ENCODE measurements at places on chromosomes 7 and 10.
A peak's percentile ranks its signal among the peaks of the same experiment; 100 is the strongest.

DNA sequence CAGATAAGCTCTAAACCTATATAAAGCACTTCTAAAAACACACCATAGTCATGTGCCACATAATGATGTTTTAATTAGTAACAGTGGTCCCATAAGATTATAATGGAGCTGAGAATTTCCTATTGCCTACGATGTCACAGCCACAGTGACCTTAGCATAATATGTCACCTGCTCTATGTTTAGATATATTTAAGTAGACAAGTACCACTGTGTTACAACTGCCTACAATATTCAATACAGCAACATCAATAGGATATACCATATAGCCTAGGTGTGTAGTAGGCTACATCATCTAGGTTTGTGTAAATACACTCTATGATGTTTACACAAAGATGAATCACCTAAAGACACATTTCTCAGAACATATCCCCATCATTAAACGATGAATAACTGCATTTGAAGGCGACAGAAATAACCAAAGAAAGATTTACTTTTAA is 24.5 kb downstream of the GPR22 start:
- DNase-seq: no peak

DNA sequence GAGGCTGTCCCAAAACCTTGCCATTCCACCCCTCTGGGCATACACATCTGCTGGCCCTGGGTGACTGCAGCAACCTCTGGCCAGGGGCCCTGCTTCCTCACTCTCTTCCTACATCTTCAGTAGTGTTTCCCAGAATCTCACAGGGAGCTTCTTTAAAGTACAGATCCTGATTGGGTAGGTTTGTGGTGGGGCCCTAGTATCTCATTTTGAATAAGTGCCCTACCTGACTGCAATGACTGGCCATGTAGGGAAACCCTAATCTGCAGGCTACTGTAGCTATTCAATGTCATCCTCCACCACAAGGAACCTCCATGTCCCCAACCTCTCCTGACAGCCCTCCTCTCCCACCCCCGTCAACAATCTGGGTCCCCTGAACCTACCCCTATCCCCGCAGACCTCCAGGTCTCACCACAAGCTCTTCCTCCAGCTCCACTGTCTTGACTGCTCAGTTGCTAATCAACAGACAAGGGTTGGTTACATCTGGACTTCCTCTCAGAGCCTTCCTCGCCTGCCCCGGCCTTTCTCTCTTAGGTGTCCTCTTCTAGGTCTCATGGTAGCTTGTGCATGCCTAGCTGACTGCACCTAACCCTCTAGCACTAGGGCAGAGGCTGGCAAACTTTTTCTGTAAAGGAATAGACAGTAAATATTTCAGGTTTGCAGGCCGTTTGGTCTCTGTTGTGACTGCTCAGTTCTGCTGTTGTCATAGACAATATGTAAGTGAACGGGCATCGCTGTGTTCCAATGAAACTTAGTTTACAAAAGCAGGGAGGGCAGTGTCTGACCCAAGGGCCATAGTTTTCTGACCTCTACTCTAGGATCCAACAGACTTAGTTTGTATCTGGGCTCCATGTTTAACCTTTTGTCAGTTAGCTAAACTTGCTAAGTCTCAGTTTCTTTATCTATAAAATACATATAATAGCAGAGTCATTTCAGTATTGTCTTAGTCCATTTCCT is 121.1 kb downstream of the AOAH start:
- no peak for DNase-seq

GRCh38 chr10:5528989-5529701 is 4.4 kb downstream of the CALML3 start:
- no peak for DNase-seq

DNA sequence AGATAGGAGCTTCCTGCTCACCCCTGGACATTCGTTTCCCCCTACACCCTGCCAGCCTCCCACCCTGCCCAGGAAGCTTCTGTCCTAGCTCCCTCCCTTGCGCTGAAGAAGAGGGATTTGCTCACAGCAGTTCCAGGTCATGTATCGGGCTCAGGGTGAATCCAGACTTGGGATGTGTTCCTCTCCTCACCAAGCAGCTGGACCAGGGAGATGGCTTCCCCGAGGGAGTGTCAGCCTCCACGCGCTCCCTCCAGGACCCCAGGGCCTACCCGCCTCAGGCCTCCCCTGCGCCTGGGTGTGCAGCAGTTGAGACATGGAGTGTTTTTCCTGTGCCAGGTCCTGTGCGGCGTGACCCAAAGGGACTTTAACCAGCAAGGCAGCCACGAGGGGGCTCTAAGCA is 435.6 kb upstream of the FOXK1 start:
- no peak for DNase-seq

DNA sequence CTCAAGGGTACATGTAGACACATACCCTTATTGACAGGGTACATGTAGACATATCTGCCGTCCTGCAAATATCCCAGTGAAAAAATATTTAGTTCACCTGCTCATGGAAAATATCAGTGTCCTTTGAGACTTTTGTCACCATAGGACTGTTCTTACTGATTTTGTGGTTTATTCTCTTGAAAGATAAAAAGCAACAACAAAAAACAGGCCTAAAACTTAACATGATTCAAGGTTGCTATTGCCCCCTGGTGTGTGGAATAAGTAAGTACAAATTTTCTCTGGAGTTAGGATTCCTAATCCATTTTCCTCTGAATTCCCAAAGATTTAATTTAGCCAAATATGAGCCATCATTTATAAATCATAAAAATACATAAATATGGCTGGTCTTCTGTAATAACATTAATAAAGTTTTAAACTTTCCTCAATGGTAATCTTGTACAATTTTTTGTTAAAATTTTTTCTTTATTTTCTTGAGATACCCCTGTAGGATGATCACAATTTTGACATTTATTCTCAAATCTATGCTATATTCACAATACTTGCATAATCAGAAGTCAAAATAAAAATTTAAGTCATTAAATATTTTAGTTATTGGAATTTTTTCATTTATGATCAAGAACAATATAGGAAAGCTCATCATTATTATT is 741.4 kb upstream of the POT1 start:
- DNase-seq: no peak

- no peak for DNase-seq
Observed at GRCh38 chr7:93265220-93265619, 33.1 kb downstream of the VPS50 start.

DNA sequence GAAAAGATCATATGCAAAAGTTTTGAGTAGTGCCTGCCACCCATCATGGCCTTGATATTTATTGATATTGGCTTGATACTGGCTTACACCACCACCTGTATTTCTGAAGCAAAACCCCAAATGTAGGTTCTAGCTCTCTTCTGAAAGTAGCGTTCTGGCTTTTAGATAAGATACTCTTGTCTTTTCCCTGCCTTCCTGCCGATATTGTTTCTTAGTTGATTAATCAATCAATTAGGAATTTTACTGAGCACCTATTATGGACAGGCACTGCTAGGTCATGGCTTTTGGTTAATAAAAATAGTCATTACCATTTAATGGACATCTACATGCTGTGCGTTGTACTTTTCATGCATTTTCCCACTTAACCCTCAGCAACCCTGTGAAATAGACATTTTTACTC is 7.9 kb downstream of the SFRP5 start:
- DNase-seq: no peak

GRCh38 chr7:156778668-156779067 is 114.3 kb downstream of the LMBR1 start:
- DNase-seq: no peak

DNA sequence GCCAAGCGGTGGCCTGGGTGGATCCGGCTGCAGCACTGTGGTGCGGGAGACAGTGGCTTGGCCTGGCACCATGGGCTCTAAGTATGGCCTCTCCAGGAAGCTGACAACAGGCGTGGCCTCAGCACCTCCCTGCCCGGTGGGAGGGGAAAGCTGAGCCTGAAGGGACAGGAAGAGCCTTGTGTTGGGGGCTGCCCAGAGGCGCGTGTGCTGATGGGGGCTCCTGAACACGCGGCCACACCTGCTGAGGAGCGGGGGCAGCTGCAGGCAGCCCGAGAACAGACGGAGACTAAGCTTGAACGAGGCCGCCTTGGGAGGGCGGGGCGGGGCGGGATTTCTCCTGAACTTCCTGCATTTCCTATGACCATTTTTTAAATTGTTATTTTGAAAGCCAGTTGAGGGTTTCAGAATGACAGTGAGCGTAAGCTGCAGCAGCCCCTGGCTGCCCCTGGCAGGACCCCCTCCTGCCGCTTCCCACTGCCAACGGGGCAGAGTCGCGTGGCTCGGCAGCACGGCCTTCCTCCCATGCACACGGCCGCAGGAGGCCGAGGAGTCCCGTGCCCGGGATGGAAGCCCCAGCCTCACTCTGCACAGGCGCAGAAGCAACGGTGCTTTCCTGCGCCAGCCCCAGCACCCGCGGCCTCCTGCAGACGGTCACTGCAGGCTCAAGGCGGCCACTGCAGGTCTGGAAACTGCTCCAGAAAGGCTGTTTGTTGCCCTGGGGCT is 43.2 kb downstream of the DPYSL4 start:
- DNase-seq: no peak

DNA sequence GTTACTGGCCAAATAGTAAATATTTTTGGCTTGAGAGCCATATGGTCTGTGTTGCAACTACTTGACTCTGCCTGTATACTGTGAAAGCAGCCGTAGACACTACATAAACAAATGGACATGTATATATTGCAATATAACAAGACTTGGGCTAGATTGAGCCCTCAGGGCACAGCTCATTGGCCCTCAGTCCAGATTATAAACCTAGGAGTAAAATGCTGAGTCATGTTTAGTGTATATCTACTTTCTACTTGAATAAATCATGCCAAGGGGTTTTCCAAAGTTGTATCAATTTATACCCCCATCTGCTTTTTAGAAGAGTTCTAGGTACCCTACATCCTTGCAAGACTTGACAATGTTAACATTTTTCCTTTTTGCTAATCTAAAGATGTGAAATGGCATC is 27.4 kb upstream of the POU6F2 start:
- no peak for DNase-seq

- DNase-seq: no peak
Observed at GRCh38 chr10:18615618-18616017, 35.8 kb downstream of the NSUN6 start.

DNA sequence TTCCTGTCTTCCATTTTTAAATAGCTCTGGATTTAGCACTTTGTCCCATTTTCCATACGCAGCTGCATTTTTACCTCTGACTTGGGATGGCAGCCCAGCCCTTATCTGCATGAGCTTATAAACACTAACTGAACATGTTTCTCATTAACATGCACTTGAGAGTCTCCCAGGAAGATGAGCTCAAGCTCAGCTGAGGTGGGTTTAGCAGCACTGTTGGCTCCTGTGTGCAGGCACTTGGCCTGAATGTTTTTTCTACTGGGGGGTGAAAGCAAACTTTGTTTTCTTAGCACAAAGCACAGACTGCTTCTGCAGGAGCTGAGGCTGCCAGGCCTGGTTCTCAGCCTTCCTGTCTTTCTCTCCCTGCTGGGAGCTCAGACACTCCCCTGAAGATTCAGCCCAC is 1093.6 kb upstream of the AUTS2 start:
- no peak for DNase-seq

- DNase-seq: no peak
Observed at GRCh38 chr7:133320891-133321290, 68.0 kb downstream of the EXOC4 start.

GRCh38 chr10:103852856-103853255 is 2.5 kb downstream of the SH3PXD2A start:
- no peak for DNase-seq

GRCh38 chr10:52900593-52900992 is 128.0 kb upstream of the MBL2 start:
- DNase-seq: no peak

GRCh38 chr7:18778594-18778993 is 283.0 kb downstream of the HDAC9 start:
- no peak for DNase-seq

DNA sequence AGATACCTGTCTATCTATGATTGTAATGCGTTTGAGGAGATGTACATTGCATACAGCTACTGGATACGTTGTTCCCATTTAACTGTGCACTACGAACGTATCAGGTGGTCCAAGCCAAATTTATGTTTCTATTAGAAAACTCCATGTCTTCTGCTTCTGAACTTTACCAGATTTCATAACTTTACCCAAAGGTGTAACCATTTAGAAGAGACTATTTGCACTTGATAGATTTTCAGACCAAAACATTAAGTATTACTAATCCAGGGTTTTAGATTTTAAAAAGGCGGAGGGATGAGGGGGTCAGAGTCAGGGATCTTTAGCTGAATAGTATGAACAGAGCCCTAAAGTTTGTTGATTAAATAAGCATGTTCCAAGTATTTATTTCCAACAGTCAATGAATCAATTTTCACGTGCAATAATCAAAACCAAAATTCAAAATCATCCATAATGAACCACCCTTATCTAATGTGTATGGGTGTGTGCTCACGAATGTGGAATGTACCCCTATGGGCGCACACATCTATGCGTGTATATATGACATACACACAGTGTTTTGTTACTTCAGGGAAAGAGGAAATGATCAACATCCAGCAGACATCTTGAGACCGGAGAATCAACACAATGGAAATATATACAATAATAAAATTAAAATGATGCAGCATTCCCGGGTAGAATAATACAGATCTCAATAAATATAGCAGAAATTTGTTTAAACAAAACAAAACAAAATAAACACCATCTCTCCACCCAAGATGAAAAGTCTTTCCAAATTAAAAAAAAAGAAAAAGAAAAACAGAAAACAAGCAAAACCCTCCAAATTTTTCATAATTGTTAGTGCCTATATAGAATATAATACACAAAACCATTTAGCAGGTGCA is 3.4 kb downstream of the FEZF1 start:
- DNase-seq: no peak

GRCh38 chr7:87416682-87417587 is 58.5 kb downstream of the ABCB4 start:
- DNase-seq: peak; percentile 66

DNA sequence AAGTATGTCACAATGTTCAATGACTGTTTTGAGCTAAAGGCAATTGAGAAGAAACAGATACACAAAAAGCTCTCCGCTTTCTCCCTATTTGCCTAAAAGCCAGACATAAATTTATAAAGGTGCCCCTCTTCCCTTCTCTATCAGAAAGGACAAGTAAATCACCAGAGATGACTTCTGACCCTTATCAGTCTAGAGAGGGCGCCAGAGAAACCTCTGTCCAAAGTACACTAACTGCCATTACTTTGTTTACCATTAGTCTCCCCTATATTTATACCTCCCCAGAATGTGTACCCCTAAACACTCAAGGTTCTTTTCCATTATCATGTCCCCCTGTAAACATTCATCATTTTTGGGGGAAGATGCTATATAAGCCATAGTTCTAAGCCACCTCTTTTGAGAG is 49.3 kb downstream of the TPK1 start:
- no peak for DNase-seq

Measured in stimulated activated CD4-positive, alpha-beta T cell treated with anti-CD3 and anti-CD28 coated beads, Interleukin-1b, Interleukin-23, amount 100 ng/mL, for 4 hours (primary cell).